DMS 273 treated with DMSO at 0.1 percent for 48 hours (cell line): ENCODE measurements at places on chromosomes 3 and 15.

DNA sequence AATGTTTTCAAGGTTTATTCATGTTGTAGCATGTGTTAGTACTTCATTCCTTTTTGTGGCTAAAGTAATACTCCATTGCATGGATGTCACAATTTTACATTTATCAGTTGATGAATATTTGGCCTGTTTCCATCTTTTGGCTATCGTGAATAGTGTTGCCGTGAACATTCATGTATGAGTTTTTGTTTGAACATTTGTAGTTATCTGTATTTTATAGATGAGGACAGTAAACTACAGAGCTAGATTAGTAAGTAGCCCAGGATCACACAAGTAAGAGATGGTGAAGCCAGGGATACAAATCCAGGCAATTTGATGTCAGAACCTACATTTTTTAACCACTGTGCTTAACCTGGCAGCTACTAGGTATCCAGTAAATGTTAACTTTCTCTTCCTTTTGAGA lies 63.2 kb downstream of the ASTE1 start:
- no peak for DNase-seq

- DNase-seq = no peak
These were observed 74.4 kb upstream of the KLF13 start for GRCh38 chr15:31252171-31252785.

DNA sequence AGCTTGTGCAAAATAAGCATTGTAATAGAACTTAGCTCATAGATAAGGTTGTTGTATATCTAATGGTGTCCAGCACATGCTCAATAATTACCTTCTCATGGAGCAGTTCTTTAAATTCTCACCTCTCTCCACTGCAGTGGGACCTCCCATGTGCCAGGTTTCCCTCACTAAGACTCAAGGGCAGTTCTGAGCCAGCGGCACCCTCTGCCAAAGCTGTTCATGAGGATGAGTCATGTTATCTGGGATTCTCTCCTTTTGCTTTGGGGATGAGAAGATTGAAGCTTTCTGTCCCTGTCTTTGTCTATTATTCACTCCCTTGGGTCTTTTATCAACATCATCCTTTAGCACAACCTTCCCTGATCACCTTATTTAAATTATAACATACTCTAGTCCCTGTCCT lies 15.6 kb upstream of the AMOTL2 start:
- DNase-seq = no peak

DNA sequence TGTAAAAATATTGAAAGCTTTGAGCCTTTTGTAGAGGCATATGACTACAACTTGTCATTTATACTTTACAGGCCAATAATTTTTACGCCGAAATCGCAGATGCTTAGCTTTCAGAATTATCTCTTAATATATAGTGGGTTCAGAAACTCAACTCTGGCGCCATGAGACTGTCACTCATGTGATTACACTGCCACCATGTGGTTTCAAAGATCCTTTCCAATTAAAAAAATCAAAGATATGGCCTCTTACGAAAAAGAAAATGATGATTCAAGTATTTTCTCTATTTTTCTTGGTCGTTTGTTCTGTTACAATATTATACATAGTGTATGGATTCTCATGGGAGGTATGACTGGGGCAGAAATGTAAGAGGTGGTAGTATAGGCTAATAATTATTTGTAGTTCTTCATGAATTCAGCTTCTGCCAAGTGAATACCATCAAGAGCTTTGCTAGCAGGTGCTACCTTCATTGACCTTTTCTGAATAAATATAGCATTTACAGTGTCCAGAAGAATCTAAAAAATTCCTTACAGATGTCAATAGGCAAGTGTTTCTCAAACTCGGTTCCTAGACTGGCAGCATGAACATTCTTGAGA lies 751.7 kb upstream of the GOLIM4 start:
- no peak for DNase-seq

DNA sequence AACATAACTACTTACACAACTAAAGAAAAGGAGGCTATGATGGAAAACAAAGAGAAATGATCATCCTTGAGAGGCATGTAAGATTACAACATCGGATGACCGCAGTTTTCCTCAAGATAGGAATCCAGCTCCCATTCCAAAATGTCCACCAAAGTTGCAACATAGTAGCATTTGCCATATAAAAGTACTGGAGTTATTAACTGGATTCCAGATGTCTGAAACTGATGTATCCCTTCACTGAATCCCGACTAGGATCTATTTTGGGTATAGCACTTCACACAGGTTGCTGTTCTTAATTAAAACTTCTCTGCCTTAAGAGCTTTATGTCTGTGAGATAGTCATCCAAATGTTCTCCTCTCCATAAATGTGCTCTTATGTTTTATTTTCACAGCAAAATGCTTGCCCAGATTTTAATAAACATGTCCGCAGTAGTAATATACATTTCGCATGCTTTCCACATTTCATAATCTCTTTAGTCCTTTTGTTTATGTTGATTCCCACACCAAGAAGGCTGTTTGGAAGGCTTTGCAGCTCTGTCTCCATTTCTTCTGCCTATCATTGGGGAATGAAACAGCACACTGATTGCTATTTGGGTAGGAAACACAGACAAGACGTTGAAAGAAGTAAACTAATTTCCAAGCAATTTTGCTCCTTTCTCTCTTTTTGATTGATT lies 716.5 kb upstream of the CFAP20DC start:
- DNase-seq = no peak

GRCh38 chr3:113968986-113969385 lies 21.2 kb downstream of the ZDHHC23 start:
- DNase-seq = no peak

GRCh38 chr15:62503451-62503850 lies 338.4 kb upstream of the C2CD4B start:
- no peak for DNase-seq

DNA sequence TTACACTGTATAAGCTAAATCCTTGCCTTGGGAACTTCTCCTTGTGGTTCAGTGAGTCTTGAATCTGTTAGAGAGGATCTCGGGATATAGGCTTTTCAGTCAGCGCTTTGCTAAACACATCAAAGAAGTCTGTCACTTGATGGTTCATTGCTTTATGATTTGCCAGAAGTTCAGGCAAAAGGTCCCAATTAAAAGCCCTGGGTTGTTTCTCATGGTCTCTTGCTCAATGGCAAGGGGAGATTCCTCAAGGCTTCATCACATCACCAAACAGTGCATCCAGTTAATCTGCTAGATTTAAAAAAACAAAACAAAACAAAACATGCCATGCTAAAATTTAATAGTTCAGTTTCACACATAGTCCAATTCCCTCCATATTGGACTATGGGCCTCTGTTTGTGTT lies 114.8 kb downstream of the FILIP1L start:
- DNase-seq = no peak

DNA sequence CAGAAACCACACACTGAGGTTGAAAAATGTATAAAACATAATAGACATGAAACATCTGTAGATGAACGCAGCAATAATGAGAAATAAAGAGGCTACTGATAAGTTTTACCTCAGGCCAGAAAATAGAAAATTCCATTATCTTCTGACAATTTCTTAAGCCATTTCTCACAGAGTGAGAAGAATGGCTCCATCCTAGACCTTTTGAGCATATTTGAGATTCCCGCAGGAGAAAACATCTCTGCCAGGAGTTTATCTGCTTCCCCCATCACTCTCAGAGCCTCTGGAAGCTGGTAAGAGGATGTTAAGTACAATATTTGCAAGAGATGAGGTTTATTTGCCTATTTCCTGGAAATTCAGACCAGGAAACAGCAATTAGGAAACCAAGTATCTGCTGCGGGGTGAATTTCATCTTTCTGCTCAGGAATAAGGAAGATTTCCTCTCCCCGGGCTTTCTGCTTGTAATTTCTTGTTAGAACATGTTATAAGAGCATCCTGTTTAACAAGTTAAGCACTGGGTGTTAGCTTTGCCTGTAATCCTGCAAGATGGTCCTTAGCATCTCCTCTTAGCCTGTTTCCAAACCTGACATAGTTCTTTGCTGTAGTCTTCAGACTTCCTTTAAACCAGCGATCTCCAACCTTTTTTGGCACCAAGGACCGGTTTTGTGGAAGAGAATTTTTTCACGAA lies 54.8 kb downstream of the ATP13A4 start:
- no peak for DNase-seq

GRCh38 chr3:50201573-50202315 lies 3.3 kb upstream of the SLC38A3 start:
- DNase-seq = no peak

DNA sequence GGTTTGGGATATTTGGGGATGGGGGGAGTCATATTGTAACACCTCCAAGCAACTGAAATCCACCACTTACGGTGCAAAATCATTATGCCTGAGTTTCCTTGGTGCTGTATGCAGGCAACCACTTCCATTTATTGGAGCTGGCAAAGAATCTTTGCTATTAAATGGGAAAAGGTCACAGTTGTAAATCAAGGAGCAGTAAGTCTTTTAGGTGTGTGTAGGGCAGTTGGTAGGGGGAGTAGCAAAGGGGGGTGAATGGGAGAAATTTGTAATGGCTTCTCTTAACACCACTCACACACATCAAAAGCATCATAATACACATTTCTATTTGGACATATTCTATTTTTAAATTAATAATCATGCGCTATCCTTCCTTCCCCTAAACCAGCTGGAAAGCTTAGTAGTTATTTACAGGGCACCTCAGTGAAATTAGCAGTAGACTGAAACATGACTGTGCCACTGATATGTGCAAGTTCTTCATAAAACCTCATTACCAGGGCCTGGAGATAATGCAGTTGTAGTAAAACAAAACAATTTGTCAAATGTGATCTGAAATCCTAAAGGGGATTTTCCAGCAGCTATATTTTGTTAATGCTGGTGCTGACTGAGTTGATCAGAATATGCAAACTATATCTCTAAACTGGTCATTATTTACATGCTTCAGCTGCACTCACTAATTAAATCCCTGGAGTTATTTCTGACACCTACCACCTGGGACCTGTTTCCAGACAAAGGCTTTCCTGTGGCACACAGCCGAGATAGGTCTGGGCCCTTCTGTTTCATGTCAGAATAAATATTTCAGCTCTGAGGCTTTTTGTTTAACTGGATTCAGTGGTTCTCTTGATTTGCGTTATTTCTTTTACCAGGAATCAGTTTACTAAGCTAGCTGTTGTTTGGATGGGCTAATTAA lies 90.1 kb downstream of the B3GALNT1 start:
- DNase-seq = no peak

DNA sequence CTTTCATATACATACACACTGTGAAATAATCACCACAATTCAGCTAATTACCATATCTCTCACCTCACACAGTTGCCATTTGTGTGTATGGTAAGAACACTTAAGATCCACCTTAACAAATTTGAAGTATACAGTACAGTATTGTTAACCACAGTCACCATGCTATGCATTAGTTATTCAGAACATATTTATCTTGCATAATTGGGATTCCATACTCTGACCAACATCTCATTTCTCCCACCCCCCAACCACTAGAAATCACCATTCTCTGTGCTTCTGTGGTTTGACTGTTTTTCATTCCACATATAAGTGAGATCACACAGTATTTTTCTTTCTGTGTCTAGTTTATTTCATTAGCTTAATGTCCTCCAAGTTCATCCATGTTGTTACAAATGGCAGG lies 247.7 kb upstream of the CTNNB1 start:
- no peak for DNase-seq
